ENCODE measurements at places on chromosomes 11 and 22.

DNA sequence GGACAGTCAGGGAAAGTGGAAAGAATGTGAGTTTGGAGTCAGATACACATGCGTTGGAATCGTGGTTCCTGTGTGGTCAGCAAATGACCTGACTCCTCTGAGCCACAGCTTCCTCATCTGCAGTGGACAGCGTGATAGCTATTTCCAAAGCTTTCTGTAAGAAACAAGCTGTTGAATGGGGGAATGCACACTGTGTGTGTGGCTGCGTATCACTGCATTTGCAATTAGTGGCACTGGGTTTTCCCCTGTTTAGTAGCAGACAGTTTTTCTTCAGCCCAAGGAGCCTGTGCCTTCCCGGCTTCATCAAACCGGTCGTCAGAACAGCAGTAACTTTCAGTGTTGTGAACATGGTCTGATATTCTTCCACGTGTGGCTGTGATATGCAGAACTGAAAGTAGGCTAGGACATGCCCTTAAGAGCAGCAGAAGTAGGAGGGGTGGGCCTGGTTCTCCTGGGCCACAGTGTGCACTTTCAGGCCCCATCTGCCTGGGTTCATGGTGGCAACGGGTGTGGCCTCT is 121.5 kb downstream of the RRAS2 start:
- DNase-seq, result no peak

DNA sequence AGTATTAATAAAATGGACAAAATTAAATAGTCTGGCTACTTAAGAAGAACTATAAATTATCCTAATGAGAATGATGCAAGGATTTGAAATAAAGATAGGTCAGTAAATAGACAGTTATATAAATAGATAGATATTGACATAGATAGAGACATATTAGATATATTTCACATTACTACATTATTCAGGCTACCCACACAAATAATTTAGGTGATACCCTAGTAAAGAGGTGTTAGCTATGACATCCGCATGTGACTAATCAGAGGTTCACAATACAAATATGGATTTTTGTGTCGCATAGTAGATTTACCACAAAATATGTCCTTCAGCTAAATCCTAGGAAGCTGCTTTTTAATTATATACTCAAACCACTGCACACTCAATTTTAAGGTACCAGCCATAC is 729.0 kb upstream of the ANO3 start:
- no peak for DNase-seq

- no peak for DNase-seq
Observed at GRCh38 chr11:35842958-35843357, 100.9 kb upstream of the LDLRAD3 start.

GRCh38 chr11:121473064-121473777 is 20.5 kb upstream of the SORL1-AS1 start:
- DNase-seq, result no peak

- DNase-seq, result no peak
Observed at GRCh38 chr11:70135142-70135541, 57.0 kb downstream of the ANO1 start.

DNA sequence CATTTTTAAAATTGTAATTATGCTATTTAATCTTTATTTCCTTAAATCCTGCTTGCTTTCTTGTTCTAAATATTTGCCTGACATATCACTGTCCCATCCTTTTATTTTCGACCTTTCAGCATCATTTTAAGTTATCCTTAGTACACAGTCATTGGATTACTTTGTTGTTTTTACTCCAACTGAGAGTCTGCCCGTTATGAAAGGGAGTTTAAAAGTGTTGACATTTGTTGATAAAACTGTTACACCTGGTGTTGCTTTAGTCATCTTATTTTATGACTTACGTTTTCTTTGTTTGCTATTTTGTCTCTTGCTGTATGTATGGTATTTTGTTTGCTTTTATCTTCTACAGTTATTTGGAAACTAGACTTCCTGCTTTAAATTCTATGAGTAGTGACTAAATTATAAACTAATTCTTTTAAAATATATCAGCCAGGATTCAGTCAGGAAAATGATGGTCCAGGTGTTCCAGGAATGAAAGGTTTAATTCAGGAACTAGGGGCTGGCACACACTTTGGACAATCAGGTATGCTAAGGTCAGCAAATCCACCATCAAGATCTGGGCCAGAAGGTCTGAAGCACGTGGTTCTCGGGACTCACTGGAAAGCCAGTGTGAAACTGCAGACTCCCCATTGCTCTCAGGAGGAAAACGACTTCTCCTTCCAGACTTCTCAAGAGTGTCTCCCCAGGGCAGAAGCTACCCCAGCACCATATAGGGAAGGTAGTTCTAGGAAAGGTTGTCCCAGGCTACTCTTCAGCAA is 86.0 kb downstream of the RASSF10 start:
- DNase-seq, result no peak

Data from activated T-helper 9 cell treated with anti-CD3 and anti-CD28 coated beads, Interleukin-2, amount 50 U/mL, for 16 hours (primary cell).